ENCODE measurements at places on chromosomes 16 and 17.

DNA sequence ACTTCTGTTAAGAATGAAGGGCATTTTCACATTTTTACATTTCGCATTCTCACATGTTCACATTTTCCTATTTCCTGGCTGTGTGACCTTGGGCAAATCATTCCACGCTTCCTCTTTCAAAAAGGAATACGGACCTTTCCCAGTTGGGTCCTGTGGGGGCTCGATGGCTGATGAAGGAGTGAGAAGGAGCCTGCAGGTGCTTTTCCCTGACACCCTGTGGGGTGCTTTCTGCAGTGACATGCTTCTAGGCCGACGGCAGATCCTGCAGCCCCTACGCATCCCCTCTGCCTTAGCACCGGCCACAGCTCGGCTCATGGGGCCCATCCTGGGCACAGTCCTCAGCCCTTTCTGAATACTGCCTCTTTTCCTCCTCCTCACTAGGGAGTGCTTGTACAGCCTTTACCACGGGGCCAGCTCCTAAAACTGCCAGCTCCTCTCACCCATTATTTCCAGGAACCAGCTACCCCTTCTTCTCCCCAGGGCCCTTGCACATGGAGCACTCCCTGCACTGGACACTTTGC is 91.0 kb downstream of the FOXL1 start:
- no peak for DNase-seq

GRCh38 chr17:67682196-67682595 is 35.5 kb upstream of the NOL11 start:
- no peak for DNase-seq

DNA sequence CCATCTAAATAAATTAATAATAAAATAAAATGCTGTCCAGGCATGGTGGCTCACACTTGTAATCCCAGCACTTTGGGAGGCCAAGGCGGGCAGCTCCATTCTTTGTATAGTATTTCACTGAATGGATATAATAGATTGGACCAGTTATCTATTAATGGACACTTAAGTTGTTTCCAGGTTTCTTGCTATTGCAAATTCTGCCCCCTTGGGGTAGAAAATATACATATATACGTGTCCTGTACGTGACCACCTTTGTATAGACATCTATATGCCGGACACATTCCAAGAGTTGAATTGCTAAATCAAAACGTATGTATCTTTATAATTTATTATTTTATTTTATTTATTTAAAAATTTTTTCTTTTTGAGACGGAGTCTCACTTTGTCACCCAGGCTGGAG is 3.9 kb upstream of the EXOC7 start:
- no peak for DNase-seq

GRCh38 chr16:54289242-54289944 is 2.8 kb upstream of the IRX3 start:
- no peak for DNase-seq

DNA sequence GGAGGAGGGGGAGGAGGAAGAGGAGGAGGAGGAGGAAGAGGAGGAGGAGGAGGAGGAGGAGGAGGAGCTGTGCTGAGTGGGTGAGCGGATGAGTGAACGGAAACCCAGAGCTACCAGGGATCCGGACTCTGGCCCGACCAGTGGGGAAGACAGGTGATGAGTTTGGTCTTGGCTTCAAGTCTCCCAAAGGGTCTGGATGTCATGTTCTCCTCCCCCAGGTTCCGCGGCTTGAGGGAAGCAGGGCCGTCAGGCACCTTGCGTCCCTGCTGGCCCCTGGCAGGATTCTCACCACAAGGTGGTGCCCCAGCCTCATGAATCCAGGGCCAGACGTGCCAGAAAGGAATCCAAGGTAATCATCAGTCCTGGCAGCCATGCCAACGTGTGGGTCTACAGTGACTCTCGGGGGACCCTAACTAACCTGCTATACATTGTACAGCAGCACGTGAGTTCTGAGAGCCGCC is 13.5 kb upstream of the ABAT start:
- peak; percentile 25 for DNase-seq

GRCh38 chr16:19549673-19550072 is 5.8 kb upstream of the VPS35L start:
- no peak for DNase-seq

DNA sequence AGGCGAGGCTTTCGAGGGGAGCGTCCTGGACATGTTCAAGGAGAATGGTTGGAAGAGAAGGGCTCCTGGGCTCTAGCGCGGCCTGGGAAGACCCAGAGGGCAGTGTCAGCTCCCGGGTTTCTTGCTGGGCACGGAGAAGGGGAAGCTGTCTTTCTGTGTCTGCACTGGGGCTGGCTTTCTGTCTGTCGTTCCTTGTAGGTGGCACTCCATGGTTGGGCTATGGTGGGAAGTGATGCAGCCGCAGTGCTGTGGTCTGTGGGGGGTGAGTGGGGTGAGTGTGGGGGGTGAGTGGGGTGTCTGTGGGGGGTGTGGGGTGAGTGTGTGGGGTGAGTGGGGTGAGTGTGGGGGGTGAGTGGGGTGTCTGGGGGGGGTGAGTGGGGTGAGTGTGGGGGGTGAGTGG is 13.7 kb downstream of the RNF213 start:
- no peak for DNase-seq

DNA sequence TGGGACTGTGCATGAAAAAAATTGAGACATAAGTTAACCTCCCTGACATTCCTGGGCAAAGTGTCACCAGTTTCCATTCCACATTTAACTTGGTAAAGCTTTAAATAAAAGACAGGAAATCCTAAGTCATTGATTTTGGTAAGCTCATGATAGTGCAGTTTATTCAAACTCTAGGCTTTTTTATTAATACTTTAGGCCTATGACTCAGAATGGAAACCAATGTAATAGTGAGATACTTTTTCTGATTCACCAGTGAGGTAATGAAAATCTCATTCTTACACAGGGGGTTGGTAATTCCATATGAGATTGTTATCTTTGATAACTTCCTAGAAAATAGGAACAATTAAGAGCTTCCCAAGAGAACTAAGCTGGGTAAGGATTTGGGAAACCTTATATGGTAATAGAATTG is 91.1 kb downstream of the NLK start:
- no peak for DNase-seq

GRCh38 chr17:65975878-65976277 is 216.1 kb downstream of the CEP112 start:
- DNase-seq: no peak

GRCh38 chr16:56428091-56428490 is 2.7 kb upstream of the AMFR start:
- no peak for DNase-seq

DNA sequence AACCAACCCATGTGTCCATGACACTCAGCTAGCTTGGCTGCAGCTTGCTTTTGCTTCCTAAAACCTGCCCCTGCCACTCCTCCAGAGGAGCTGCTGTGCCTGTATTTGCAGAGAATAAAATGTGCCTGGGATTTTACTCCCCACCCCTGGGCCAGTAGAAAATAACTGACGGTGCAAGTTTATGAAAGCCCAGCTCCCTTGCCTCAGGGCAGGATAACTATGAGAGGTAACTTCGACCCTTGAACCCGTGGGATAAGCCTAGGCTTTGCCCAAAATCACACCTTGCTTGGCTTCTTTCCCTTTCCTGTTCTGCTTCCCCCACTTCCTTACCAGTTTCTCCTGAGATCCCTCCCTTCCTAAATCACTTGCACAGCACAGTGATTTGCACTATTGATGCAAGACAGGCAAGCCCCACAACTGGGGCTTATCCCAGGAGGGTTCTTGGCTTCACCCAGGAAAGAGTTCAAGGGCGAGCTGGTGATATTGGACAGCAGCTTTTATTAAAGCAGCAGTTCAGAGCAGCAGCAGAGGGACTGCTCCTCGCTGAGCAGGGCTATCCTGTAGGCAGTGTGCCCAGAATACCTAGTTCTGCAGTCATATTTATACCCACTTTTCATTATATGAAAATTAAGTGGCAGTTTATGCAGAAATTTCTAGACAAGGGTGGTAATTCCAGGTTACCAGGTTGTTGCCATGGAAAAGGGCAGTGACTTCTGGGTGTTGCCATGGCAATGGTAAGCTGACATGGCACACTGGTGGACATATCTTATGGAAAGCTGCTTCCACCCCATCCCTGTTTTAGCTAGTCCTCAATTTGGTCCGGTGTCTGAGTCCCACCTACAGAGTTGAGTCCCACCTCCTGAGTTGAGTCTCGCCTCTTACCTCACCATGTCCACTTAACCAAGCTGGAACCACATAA is 6.3 kb upstream of the ERCC4 start:
- DNase-seq: no peak

- no peak for DNase-seq
Observed at GRCh38 chr17:21301593-21302550, 17.4 kb downstream of the MAP2K3 start.

- no peak for DNase-seq
Observed at GRCh38 chr16:49594685-49595498, 221.3 kb downstream of the C16orf78 start.

GRCh38 chr16:59113004-59113670 is 379.0 kb upstream of the GOT2 start:
- no peak for DNase-seq

GRCh38 chr16:79897453-79898146 is 297.1 kb upstream of the MAF start:
- no peak for DNase-seq

- no peak for DNase-seq
Observed at GRCh38 chr17:34872640-34873039, 88.6 kb downstream of the CCT6B start.

DNA sequence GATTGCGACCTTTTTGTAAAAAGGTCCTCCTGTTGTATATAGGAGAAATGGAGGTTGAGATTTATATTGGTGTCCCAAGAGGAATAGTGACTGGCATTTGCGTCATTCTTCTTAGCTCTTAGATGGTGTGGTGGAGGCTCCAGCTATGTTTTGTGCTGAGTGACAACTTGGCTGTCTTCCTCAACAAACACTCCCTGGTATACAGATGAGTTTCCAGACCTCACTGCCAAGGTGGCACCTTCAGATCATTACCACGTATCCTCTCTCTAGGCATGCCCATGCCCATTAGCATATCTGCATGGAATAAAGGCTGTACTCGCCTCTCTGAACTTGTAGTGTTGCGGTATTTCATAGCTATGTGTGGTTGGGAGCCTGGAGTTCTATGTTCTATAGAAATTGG is 120.0 kb downstream of the MAP2K4 start:
- no peak for DNase-seq

- no peak for DNase-seq
Observed at GRCh38 chr17:77444628-77444983, 303.8 kb downstream of the SEC14L1 start.

GRCh38 chr16:23368469-23368868 is 66.4 kb downstream of the SCNN1B start:
- no peak for DNase-seq

GRCh38 chr17:38590988-38591758 is 14.6 kb downstream of the SRCIN1 start:
- DNase-seq: no peak

GRCh38 chr17:27624539-27624938 is 6.4 kb upstream of the LGALS9 start:
- no peak for DNase-seq

DNA sequence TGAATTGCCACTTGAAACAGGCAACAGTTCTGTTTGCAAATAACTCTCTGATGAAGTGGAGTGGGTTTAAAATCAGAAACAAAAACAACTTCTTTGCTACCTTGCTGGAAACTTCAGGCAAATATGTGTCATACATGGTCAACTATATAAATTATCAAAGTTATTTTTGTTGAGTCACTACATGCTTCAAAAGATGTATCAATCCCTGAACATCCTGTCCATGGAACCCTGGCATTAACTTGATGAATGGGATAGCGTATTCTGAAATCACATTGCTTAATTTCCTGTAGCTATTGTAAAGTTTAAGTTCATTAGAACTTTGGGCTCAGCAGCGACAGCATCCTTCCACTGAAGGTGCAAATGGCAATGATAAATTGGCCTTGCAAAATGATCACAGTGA is 213.6 kb upstream of the MAF start:
- DNase-seq: no peak

DNA sequence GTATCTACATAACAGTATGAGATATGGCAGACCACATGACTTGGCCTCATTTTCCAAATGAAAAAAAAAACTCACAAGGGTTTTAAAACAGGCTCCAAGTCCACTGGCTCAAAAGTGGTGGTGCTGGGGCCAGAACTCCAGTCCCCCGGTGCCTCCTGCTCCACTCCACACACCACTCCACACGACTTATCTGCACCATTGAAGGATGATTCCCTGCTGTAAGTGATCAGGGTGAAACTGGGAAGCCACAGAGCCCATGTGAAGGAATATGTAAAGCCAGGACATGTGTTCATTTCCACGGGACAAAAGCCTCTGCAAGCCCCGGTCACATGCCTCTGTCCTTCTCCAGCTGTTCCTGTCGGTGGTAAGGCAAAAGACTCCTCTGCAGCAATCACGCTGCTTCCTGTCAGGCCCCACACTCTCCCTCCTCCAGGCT is 97.2 kb downstream of the ZNF18 start:
- no peak for DNase-seq

DNA sequence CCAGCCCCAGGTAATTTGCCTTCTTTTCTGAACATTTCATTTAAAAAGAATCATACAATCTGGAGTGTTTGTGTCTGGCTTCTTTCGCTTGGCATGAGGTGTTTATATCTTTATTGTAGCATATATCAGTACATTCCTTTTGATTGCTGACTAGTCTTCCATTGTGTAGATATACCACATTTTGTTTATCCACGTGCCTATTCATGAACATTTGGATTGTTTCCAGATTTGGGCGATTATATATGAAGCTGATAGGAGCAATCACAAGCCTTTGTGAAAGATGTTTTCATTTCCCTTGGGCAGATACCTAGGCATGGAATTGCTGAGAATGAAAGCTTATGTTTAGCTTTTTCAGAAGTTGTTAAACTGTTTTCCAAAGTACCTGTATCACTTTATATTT is 120.3 kb downstream of the AATF start:
- no peak for DNase-seq

- no peak for DNase-seq
Observed at GRCh38 chr16:24430954-24431760, 108.2 kb upstream of the RBBP6 start.

DNA sequence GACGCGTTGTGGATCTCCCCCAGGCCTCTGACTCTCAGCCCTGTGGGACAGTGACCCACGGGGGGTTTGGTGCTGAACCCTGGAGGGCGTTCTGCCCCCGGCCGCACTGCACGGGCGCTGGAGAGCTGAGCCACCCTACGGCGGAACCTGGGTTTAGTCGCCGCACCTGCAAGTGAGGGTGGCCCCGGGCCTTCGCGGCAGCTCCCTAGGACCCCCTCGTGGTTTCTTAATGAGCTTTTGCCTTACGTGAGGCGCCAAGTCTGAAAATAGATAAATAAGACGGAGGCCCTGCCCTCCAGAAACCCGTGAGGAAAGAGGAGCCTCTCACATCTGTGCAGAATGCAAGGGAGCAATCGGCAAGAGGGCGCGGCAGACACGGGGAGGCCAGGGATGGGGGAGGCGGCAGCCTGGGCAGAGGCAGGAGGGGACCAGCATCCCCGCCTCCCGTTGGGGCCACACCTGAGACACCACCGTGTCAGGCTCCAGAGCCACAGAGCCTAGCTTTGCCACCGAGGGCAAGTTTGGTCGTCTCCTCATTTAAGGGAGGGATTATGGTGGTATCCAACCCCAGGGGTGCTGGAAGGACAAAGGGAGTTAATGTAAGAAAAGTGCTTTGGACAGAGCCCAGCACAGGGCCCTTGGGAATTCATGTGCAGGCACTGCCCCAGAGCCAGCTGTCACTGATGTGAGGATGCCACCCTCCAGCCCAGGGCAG is 153.2 kb upstream of the CHMP6 start:
- DNase-seq: no peak

GRCh38 chr16:52805559-52806168 is 247.0 kb downstream of the CHD9NB start:
- no peak for DNase-seq

GRCh38 chr17:50095626-50096037 is 481 bp downstream of the PDK2 start:
- no peak for DNase-seq

GRCh38 chr16:19167710-19168370 is at the start of gene SYT17:
SYT17 (plus strand) TSS chr16:19168240; CDS start chr16:19168647, 407 bp downstream.
- DNase-seq: no peak
